IPS DF 19.7 (cell line): ENCODE measurements at places on chromosomes 5 and 9.

GRCh38 chr9:110028271-110028670, 179.7 kb downstream of the C9orf152 start:
- DNase-seq: no peak

GRCh38 chr5:80246001-80246758, 9.7 kb downstream of the SERINC5 start:
- no peak for DNase-seq

DNA sequence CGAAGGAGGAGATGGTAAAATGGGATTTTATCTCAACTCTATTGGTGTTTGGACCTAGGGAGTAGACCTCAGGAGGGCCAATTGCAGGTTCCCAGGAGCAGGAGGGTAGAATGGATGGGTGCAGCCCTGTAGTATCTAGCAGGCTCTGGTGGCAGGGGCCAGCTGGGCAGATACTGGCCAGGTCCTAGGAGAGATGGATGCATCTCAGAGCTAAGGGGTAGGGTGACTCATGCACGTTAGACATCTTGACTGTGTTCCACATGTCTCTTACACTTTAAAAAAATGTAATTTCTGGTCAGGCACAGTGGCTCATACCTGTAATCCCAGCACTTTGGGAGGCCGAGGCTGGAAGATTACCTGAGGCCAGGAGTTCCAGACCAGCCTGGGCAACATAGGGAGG, 22.4 kb downstream of the PSD2 start:
- no peak for DNase-seq

- no peak for DNase-seq
These were observed 199.0 kb downstream of the DTWD2 start for GRCh38 chr5:118789366-118789765.

DNA sequence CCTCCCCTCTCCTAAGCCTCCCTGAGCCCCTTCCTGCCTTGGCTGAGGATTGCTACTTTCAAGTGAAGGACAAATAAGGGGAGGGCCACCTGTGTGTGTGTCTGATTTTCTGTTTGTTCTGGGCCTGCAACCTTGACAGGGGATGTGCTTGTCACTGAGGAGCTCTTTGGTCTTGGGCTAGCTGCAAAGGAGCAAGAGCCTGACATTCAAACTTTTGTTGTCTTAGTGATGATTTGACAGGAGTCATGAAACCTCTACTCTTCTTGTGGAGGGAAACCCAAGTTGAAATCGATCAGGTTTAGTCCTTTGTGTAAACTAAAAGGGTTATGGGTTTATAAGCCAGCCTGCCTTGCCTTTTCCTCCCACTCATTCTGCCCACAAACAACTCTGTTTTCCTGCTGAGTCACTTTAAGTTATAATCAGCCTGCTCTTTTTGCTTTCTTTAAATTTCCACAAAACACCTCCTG, 16.9 kb downstream of the CLTA start:
- DNase-seq: no peak

DNA sequence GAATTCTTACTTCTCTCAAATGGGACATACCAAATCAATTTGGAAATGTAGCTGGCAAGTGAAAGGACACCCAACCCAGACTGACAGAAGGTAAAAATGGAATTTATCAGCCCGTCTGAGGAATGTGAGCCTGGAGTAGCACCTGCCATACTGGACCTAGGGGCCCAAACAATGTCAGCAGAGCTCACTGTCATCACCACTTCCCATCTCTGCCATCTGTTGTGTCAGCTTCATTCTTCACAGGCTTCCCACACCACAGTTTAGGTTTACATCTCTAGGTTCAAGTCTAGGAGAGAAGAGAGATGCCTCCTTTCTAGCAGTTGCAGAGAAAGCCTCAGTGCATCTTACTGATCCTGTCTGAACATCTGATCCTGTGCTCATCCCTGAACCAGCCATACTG, 222.4 kb downstream of the DOCK8 start:
- no peak for DNase-seq

GRCh38 chr5:171857489-171857876, 71.9 kb downstream of the SMIM23 start:
- no peak for DNase-seq

DNA sequence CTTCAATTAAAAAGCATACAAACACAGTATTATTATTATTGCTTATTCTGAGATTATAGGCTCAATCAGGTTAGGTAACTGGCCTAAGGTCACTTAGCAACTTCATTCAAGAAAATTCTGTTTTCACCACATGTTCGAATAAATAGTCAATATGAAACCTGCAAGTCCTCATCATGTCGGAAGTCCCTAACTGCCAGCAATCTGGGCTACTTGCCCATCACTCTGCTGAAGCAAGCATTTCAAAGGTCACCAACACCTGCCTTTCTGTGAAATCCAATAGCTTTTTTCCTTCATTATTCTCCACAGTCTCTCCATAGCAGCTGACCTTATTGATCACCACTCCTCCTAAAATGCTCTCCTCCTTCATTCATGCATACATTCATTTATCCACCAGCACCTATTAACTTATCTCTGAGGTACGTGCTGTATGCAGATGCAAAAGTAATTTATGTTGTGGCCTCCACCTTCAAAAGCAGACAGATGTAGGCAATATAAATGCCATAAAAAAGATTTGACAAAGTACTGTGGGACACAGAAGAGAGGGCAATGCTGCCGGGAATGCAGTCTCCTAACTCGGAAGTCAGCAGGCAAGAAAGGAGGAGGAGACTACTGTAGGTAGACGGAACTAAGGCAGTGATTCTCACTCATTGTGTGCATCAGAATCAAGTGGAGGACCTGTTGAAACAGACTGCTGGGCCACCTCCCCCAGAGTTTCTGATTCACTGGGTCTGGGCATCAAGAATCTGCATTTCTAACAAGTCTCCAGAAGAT, 310.9 kb downstream of the BNC2 start:
- no peak for DNase-seq

- DNase-seq: no peak
These were observed 110.3 kb upstream of the CTSL start for GRCh38 chr9:87615547-87616148.

DNA sequence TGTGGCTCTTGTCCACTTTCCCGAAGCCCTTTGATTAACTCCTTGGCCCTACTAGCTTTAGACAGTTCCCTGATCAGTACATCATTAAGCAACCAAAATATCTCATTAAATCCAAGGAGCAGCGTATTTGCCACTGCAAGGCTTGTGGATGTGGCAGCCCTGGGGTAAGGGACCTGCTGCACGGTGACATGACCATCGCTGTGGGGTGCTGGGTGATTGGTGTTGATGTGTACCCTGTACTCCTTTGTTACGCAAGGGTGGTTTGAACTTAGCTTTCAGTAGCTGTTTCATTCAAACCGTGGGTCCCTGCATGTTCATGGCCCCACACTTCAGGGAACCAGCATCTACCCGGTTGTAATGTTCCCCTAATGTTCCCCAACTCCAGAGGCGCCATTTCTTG, 41.0 kb downstream of the OTULIN start:
- DNase-seq: no peak

DNA sequence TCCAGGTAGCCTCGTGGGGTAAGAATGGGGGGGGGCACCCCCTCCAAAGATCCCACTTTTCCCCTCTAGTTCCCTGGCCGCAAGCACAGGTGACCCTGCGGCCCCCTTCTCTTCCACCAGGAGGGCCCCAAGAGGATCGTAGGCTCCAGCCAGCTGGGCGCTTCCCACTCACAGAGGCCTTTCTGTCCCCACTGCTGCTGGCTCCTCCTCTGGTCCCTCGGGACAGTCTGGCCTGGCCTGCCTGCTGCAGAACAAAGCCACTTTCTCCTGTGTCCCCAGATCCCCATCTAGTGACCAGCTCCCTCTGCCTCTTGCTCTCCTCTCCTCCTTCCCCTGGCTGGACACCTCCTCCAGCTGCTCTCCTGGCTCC, 534 bp upstream of the SAPCD2 start:
- DNase-seq: no peak

DNA sequence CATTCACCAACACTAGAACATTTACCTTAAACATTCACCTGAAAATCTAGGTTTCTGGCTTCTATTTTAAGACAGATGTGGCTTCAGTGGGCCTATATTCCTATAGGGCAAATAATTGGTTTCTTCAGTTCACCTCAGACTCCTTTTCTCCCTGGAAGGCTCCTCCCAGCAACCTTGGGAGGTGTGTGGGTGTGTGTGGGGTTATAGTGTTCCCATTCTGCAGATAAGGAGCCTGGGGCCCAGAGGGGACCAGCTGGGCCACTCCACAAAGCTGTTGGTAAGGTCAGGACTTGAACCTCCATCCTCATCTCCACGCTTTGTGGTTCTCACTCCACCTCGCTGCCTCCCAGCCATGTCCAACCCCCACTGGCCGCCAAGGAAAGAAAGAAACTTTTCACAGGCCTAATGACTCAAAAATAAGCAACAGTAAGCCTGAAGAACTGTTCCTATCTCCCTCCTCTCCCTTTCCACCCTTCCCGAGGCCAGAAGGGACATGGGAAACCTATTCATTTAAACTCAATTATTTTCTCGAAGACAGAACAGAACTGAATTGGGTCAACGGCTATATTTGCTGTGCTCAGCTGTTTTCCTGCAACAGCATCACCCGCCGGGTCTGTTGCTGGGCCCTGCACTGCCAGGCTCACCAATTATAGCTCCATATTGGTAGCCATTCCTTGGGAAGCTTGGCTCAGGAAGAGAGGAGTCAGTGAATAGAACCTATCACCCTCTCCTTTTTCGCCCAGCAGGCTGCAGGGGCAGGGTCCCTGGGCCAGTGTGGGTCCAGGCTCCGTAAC, 78.5 kb downstream of the DAB2IP start:
- no peak for DNase-seq

DNA sequence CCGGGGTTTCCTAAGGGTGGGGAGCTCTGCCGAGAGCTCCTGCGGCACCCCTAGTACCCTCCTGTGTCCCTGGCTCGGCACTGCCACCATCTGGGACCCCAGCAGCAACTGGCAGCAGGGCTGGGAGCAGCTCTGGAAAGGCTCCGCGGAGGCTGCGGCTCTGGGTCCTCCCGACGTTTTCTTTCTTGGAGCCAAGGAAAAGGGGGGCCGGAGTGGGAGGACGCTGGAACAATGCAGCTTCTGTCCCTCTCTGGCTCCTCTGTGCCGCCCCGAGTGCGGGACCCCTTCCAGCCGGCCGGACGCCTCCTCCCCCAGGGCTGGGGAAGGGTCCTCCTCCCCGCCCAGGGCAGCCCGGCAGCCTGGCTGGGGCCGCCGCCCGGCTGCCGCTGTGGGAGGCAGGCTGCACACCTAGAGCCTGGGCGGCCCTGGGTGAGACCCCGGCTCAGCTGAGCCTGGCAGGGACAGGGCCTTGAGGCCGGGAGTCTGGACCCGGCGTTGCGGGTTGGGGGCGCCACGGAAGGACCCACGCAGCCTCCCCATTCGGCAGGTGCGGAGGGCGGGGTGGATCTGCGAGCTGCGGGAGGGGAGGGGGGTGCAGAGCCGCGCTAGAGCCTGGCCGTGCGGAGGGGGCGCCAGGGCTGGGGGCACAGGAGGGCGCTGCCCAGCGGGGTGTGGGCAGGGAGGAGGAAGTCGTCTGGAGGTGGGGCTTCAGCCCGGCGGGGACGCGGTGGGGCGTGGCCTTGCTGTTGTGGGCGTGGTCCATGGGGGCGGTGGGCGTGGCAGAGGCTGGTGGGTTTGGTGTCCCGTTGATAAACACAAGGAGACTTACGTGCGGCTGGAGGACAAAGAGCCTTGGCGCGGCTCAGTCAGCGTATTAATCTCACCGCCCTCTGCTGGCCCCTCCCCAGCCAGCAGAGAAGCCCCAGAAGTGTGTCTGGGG, 15.1 kb downstream of the GPSM1 start:
- DNase-seq: no peak

DNA sequence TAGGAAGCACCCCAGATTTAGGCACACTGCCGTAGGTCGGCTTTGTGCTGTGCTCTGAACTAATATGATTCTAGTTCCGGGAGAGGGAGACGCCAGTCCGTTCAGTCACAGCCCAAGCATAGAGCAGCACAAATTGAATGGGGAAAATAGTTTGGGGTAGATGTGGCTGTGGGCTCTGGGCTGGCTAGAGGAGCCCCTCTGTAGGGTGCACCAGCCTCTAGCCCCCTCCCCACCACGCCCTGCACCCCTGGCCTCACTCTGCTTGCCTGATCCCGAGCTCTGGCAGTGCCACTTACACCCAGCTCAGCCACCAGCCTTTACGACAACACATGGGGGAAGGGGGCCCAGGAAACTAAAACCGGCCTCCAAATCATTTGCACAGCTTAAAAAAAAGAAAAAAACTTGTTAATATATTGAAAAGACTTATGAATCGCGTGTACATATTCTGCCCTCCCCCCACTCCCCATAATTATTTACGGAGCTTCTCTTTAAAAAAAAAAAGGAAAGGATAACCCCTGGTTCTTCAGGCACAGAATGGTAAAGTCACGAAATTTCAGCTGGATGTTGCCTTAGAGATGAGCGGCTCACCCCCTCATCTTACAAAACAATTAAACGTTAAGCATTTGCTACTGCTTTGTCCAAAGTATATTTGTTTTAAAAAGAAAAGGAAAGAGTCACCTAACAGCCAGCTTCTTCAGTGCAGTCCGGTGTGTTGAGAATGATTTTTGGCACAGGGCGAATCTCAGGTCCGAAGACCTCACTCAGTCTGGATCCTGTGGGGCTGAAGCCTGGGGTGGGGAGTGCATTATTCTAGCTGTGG, 3.5 kb downstream of the LMX1B start:
- DNase-seq: no peak

- DNase-seq: no peak
These were observed at the start of gene IRX1 for GRCh38 chr5:3595006-3595961. Gene IRX1 (plus strand): TSS chr5:3595832. CDS start chr5:3596106, 274 bp downstream.

DNA sequence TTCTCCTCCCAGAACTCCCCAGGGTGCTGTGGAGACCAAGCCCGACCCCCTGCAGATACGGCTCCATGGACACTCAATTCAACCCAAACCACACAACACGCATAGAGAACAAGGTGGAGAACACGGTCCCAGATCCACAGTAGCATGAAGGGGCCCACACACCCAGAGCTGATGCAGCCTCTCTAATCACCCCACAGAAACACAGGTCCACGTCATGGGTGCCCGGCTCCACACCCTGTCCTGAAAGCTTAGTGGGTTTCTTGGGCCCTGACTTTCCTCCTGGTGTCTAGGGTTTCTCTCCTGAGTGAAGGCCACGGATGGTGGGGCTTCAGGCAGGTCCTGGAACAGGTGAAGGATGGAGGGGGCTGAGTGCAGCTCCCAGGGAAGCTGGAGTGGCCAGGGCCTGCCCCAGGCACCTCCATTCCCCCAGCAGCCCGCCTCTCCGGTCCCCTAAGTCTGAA, 1.5 kb upstream of the SLC23A1 start:
- no peak for DNase-seq

DNA sequence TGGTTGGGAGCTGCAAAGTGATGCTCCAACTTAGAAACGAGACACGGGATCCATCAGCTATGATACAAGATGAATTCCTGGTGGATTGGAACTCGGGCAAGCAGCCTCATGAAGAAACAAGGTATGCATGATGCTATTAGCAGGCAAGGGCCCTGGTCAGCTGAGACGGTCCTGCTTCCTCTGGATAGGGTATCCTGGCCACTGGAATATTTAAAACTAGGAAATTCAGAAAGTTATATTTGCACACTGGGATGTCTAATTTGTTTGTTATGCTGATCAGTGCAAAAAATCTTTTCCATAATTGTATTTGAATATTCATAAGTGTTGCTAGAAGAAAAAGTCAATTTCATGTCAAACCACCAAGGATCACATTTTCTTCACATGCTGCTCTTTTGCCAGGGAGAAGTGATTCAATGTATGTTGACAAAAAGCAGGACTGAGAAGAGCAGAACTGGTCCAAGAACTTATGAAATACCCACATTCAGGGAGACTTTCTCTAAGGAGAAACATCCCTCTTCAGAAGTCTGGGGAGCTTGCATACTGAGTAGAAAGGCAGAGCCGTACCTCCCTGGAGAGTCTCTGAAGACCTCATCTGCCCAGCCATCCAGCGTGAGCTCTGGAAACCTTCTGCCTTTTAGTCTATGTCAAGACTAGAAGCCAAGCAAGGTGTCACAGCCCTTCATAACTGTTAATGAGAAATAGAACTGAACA, 6.7 kb upstream of the NXNL2 start:
- DNase-seq: no peak

GRCh38 chr9:78288214-78288892, 8.6 kb upstream of the PSAT1 start:
- DNase-seq: no peak
